ENCODE measurements at places on chromosomes 5 and 9. TPM values are rescaled to one million over a fixed set of nuclear protein-coding genes. Genes with fewer than 3 reads are reported as not detected.

GRCh38 chr9:99358668-99359067 lies 136.6 kb downstream of the SEC61B start:
- no peak for DNase-seq

- no peak for DNase-seq
These were observed 31.2 kb upstream of the CXCL14 start for GRCh38 chr5:135609981-135610380.

The COL27A1 gene
- 1.2 TPM for total RNA-seq

The IFNE gene
- 0.87 TPM for total RNA-seq

The SPATA31A7 gene
- not detected for total RNA-seq

- DNase-seq, result no peak
These were observed 49.6 kb downstream of the STRBP start for GRCh38 chr9:123218831-123219230.

The SCGB3A2 gene
- not detected for total RNA-seq

GRCh38 chr5:16313761-16314160 lies 134.2 kb upstream of the MARCHF11 start:
- DNase-seq, result no peak

GRCh38 chr5:10374046-10375022 lies 20.8 kb downstream of the MARCHF6 start:
- no peak for DNase-seq

The SREK1IP1 gene
- total RNA-seq, result 9.1 TPM
